Left lung (tissue), 14 donors: ENCODE measurements at places on chromosomes 1 and 21. TPM values are rescaled to one million over a fixed set of nuclear protein-coding genes. Genes with fewer than 3 reads are reported as not detected.

The LRRC3 gene
- 6.2 TPM for polyA plus RNA-seq

The TTC3 gene
- polyA plus RNA-seq: 205 TPM

The NUDT4B gene
- polyA plus RNA-seq: 1.4 TPM

The LY9 gene
- polyA plus RNA-seq: 0.38 TPM

The CA6 gene
- polyA plus RNA-seq: 0.20 TPM

GRCh38 chr1:177091040-177091439 is 73.5 kb downstream of the ASTN1 start:
- no peaks in the 10 kb centered on the region for H3K36me3 ChIP-seq
- no peaks in the 10 kb centered on the region for H3K27me3 ChIP-seq
- no peak overlapping the region for H3K4me3 ChIP-seq
- H3K27ac ChIP-seq: no peak overlapping the region

DNA sequence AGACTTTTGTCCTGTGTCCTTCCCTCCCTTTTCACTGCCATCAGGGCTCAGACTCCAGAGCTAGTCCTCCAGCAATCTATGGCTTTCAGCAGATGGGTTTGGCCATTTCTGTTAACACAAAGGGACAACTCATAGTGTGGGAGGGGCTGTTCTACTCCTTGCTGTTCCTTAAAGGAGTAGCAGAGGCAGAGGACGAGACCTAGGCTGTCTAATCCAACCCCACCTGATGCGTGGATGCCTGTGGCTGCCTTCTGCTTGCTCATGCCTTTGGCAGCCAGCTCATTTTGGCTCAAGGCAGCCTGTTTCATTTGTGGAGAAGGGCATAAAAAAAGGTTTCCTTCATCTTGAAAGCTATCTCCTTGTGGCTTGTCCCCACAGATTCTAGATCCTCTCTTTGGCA is 27.0 kb downstream of the MFSD2A start:
- no peaks in the 10 kb centered on the region for H3K36me3 ChIP-seq
- no peak overlapping the region for H3K4me3 ChIP-seq
- H3K27ac ChIP-seq: no peak overlapping the region

GRCh38 chr1:60222360-60223115 is 149.0 kb upstream of the C1orf87 start:
- H3K36me3 ChIP-seq: no peaks in the 10 kb centered on the region
- H3K4me3 ChIP-seq: no peak overlapping the region
- H3K27ac ChIP-seq: no peak overlapping the region
- no peaks in the 10 kb centered on the region for H3K4me1 ChIP-seq

DNA sequence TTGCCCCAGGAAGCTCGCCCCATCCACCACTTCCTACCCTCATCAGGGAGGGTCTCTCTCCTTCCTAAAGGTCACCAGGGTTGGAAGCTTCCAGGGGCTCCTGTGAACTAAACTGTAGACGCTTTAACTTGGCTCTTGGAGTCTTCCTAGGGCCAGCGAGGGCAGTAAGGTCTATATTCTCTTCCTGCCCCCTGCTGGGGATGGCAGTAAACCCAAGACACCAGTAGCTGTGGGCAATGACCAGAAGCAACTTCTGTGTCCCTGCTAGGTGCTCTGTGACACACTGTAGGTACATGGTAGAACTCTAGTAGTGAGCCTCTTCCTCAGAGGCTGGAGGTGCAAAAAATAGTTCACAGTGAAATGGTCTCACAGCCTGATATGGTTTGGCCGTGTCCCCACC is 30.0 kb downstream of the KCND3 start:
- H3K36me3 ChIP-seq: no peaks in the 10 kb centered on the region
- H3K4me3 ChIP-seq: no peak overlapping the region
- H3K27me3 ChIP-seq: peaks cover 16% of the 10 kb centered on the region
- H3K4me1 ChIP-seq: peaks cover 3% of the 10 kb centered on the region
- H3K27ac ChIP-seq: no peak overlapping the region
- no peak for DNase-seq

DNA sequence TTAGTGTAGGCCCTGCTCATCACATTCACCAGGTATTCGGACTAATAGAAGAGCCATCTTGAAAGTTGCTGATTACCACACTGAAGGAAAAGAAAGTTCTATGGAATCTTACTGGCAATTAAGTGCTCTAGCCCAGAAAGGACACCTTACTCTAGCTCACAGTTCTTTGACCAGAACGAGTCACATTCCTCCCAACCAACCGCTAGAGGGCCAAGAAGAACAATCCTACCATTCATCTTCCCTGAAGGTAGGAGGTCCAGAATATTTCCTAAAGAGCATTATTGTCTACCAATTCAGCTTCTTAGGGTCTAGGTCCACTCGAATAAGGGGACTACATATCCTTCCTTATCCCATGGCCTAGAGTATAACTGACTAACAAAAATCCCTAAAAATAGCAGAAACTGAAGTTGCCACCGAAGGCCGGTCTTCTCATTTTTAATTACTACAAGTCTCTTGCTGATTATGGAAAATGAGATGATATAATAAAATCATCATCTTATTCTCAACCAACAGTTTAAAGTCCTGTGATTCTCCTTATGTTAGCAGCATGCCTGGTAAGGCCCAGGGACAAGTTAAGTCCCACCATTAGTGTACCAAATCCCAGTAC is 2.7 kb upstream of the FMO1 start:
- no peak overlapping the region for H3K27ac ChIP-seq
- no peak overlapping the region for H3K4me3 ChIP-seq
- H3K36me3 ChIP-seq: no peaks in the 10 kb centered on the region
- H3K27me3 ChIP-seq: no peaks in the 10 kb centered on the region

DNA sequence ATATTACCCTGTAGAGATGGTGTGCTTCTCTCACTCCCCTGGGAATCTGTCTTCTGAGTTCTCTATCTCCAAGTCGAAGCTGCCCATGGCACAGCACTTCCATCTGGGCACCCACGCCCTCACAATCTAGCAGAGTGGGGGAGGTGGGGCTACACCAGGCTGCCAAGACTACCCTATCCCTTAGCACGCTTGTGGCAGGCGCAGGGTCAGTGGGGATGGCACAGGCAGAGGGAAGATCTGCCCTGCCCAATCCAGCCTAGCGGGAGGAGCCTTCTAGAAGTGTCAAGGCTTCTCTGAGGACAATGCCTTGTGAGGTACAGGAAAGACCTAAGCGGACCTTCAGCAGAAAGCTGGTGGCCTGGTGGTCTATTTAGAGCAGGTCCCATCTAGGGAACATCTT is 49.1 kb downstream of the DMAP1 start:
- DNase-seq: no peak
- no peaks in the 10 kb centered on the region for H3K36me3 ChIP-seq
- H3K4me1 ChIP-seq: peaks cover 2% of the 10 kb centered on the region

- no peaks in the 10 kb centered on the region for H3K36me3 ChIP-seq
- H3K27ac ChIP-seq: no peak overlapping the region
- no peak overlapping the region for H3K4me3 ChIP-seq
- H3K27me3 ChIP-seq: no peaks in the 10 kb centered on the region
- H3K4me1 ChIP-seq: no peaks in the 10 kb centered on the region
These were observed 466.2 kb upstream of the PBX1 start for GRCh38 chr1:164092603-164093353.

DNA sequence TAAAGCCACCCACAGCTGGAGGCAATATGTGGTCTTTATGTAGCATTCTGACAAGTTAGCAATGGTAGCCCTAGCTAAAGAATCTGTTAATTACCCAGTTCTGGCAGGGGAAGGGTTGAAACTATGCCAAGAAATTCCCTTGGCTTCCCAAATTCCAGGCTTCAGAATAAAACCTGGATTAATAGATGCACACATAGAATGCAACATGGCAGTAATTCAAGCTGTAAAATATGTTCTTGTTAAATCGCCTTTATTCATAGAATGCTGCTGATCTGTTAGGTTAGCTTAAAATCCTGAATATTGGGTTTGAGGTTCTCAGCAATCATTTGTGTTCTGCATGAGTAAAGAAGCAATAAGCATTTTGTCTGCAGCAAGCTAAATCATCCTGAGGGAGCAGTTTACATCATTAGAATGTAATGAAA is 80.1 kb downstream of the ZNF326 start:
- H3K4me3 ChIP-seq: no peak overlapping the region
- no peaks in the 10 kb centered on the region for H3K27me3 ChIP-seq
- no peak for DNase-seq
- H3K4me1 ChIP-seq: no peaks in the 10 kb centered on the region

DNA sequence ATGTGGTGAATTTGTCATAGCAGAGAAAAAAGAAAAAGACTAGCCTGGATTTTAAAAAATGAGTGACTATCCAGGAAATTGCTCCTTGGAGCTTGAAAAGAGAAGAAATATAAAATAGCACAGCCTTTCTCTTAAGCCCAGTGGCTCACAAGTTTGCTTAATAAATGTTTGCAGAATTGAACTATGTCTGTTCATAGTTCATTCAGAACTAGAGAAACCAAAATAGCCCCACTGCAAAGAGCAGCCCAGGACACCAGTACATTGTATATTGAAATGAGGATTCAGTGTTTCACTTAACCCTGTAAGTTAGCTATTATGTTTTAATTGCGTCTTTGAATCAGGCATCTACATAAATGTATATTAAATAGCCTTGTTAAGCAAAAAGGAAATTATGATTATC is 88.8 kb downstream of the NR5A2 start:
- no peak overlapping the region for H3K27ac ChIP-seq
- H3K27me3 ChIP-seq: no peaks in the 10 kb centered on the region
- H3K4me3 ChIP-seq: no peak overlapping the region
- H3K4me1 ChIP-seq: no peaks in the 10 kb centered on the region
- no peaks in the 10 kb centered on the region for H3K36me3 ChIP-seq

- DNase-seq: no peak
- no peaks in the 10 kb centered on the region for H3K4me1 ChIP-seq
- H3K27ac ChIP-seq: no peak overlapping the region
These were observed 1.4 kb downstream of the MASP2 start for GRCh38 chr1:11045428-11046269.

- DNase-seq: no peak
- H3K4me1 ChIP-seq: peaks cover 13% of the 10 kb centered on the region
- no peaks in the 10 kb centered on the region for H3K36me3 ChIP-seq
- H3K27ac ChIP-seq: no peak overlapping the region
- no peaks in the 10 kb centered on the region for H3K27me3 ChIP-seq
- no peak overlapping the region for H3K4me3 ChIP-seq
These were observed 24.5 kb upstream of the CCN1 start for GRCh38 chr1:85555867-85556573.

- no peaks in the 10 kb centered on the region for H3K4me1 ChIP-seq
- no peak overlapping the region for H3K4me3 ChIP-seq
- no peak overlapping the region for H3K27ac ChIP-seq
- H3K36me3 ChIP-seq: no peaks in the 10 kb centered on the region
- DNase-seq: no peak
These were observed 155.1 kb upstream of the GORAB start for GRCh38 chr1:170376801-170377385.
